ENCODE measurements at places on chromosomes 2 and 18. TPM values are rescaled to one million over a fixed set of nuclear protein-coding genes. Genes with fewer than 3 reads are reported as not detected.

GRCh38 chr2:16950436-16950835 lies 284.8 kb upstream of the CYRIA start:
- no peaks in the 10 kb centered on the region for H3K4me1 ChIP-seq
- H3K36me3 ChIP-seq: no peaks in the 10 kb centered on the region
- no peak overlapping the region for H3K27ac ChIP-seq
- DNase-seq: no peak
- H3K27me3 ChIP-seq: no peaks in the 10 kb centered on the region

GRCh38 chr2:196549052-196549451 lies 90.5 kb upstream of the CCDC150 start:
- no peaks in the 10 kb centered on the region for H3K27me3 ChIP-seq
- no peaks in the 10 kb centered on the region for H3K36me3 ChIP-seq
- no peaks in the 10 kb centered on the region for H3K4me1 ChIP-seq
- no peak overlapping the region for H3K27ac ChIP-seq

DNA sequence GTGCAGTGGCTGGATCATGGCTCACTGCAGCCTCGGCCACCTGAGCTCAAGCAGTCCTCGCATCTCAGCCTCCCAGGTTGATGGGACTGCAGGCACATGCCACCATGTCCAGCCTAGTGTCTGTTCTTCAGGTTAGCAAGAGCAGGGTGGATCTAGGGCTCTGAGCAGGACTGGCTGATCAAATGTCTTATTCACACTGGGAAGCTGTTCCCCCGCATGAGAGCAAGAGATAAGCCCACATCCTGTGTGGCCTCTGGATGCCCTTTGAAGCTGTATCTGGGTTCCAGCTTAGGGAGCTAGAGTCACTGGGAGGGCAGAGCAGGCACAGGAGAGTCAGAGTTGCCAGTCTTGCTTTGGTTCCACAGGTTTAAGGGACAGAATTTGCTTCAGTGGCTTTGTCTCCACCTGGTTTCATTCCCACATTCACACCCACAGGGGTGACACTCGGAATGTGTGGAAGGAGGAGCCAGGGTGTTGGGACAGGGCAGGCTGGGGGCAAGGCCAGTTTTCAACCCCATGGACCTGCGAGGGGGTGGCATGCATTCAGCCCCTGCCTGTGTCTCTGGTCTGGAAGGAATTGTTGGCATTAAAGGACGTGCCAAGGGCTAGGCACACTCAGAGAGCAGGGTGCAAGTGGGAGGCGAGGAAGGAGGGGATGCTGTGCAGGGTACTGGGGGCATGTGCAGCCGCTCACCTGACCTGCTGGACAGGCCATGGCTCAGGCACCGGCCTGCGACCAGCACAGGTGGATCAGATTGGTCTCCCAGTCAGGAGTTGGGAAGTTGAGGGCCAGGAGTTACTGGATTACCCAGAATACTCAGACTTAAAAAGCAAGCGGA lies 24.5 kb downstream of the PTPN18 start:
- H3K36me3 ChIP-seq: peaks cover 21% of the 10 kb centered on the region
- no peaks in the 10 kb centered on the region for H3K27me3 ChIP-seq
- peaks cover 10% of the 10 kb centered on the region for H3K4me1 ChIP-seq
- H3K4me3 ChIP-seq: no peak overlapping the region
- DNase-seq: no peak
- H3K27ac ChIP-seq: no peak overlapping the region

The COBLL1 gene
- total RNA-seq: 129 TPM

The MMADHC gene
- total RNA-seq: 76.8 TPM

DNA sequence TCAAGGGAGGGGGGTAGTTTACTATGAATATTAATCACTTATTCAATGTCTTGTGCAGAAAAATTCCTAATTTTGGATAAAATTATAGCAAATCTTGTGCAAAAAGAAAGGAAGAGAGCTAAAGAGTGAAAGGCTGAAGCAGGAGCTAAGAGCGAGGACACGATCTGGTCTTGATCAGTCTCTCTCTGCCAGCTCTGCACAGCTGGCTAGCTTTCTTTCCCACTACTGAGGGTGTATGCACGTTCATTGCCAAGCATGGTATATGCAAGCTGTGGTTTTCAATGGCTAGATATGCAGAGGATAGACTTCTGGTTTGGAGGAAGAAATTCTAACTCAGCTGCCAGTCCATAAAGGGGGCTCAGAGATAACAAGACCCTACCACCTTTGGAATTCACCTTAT lies 297.3 kb downstream of the CYRIA start:
- H3K27ac ChIP-seq: no peak overlapping the region
- no peak for DNase-seq
- no peaks in the 10 kb centered on the region for H3K4me1 ChIP-seq
- no peak overlapping the region for H3K4me3 ChIP-seq
- no peaks in the 10 kb centered on the region for H3K27me3 ChIP-seq
- H3K36me3 ChIP-seq: no peaks in the 10 kb centered on the region

DNA sequence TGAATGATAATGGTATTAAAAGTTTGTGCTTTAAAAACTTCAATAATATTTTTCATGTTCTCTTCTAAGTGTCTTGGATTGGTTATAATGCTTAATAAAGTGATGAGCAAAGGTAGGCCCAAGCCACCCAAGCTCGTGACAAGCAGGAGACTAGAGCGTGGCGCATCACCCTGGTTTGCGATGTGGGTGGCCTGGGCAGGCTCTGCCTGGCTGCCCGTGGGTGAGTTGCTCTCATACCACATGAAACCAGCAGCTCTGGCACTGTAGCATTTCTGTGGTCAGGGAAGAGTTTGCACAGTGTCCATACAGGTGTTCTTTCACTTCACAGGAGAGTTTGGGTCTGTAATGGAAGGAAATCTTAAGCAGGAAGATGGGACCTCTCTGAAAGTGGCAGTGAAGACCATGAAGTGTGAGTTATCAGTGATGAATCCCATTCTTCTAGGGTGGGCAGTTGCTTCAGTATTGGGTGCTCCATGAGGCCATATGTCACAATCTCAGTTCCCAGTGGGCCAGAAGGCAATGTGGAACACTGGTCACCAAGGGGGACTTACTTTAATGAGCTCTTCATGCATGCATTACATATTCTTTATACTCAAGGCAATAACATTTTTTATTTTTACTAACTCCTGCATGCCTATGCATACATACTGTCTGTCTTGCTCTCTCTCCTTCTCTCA lies 51.4 kb upstream of the TMEM87B start:
- DNase-seq: no peak
- peaks cover 47% of the 10 kb centered on the region for H3K36me3 ChIP-seq
- no peaks in the 10 kb centered on the region for H3K4me1 ChIP-seq
- H3K27ac ChIP-seq: peak overlapping the region; percentile 29
- H3K27me3 ChIP-seq: no peaks in the 10 kb centered on the region
- no peak overlapping the region for H3K4me3 ChIP-seq
